ENCODE measurements at places on chromosomes 1 and 21.

DNA sequence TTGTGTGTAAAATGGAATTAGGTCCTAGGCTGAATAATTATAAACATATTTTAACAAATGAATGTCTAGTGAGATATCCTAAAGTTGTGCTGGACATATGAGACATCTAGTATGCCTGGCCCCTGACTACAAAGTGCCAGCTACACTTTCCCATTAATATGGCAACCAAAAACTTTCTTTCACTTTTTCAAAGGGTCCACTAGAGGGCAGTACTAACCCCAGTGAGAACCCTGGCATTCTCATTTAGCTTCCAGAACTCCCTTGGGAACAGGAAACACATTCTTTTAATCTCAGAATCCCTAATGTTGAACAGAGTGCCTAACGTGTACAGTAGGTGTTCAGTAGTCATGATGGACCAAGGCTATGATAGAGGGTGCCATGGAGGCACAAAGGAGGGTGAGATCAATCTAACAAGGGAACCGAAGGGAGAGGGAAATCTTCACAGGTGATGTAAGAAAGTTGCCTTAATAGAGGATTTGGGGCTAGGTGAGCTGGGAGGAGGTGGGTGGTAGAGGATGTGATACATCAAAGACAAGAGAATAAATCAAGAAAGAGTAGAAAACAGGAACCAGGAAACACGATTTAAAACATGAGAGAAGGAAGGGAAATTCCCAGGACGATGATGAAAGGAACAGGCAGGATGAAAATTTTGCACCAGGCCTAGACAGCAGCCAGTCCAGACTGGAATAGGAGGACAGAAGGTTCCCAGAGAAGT, 41.6 kb downstream of the NSL1 start:
- DNase-seq: peak; percentile 70

DNA sequence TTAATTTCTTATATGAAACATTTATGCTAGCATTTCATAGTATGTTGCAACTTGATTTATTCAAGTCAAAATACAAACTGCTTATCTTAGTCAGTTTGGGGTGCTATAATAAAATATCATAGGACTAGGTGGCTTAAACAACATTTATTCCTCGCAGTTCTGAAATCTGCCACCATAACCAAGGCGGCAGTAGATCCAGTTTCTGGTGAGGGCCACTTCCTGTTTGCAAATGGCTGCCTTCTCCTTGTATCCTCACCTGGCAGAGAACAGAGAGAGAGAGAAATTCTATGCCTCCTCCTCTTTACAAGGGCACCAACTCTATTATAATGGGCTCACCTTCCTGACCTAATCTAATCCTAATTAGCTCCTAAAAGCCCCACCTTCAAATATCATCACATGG, 76.1 kb upstream of the RGS2 start:
- DNase-seq: peak; percentile 17

DNA sequence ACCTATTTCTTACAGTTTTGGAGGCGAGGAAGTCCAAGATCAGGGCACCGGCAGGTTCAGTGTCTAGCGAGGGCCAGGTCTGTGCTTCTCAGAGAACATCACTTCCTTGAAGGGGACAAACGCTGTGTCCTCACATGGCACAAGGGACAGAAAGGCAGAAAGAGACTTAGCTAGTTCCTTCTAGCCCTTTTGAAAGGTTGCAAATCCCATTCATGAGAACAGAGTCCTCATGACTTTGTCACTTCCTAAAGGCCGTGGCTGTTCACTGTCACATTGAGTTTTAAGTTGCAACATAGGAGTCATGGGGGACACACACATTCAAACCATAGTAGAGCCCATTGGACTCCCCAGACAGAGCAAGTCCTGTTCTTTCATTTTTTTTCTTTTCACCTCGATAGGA, 27.4 kb downstream of the PER3 start:
- DNase-seq: no peak

DNA sequence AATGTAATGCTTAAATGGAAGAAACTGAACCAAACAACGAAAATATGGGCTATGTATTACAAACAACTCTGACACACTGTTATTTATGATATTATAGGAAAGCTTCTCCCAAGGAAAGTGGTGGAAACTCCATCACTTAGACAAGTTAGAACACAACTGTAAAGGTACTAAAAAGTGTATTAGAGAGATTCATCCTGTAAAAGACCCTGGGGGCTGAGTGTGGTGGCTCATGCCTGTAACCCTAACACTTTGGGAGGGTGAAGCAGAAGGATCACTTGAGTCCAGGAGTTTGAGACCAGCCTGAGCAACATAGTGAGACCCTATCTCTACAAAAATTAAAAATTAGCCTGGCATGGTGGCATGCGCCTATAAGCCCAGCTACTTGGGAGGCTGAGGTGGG, 7.4 kb upstream of the UBE4B start:
- DNase-seq: no peak

DNA sequence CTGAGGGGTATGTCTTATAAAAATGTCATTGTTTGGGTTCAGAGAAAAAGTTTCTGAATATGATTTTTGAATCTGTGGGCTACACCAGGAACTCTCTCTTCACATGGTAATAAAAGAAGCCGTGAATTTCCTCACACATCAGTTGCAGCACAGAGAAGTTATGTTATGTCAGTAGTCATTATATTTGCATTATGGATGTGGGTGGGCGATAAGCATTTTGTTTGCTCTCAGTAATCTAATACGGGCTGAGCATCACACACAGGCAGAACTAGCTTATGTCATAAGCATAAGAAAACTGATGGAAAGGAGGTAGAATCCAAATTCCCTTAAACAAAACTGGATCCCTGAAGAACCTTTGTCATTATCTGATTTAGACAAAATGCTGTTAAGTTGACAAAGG, 70.8 kb downstream of the PRDM2 start:
- no peak for DNase-seq
